Lower lobe of right lung (tissue), 2 donors: ENCODE measurements at places on chromosomes 11 and 22. TPM values are rescaled to one million over a fixed set of nuclear protein-coding genes. Genes with fewer than 3 reads are reported as not detected.

GRCh38 chr11:12680246-12680939 is 6.2 kb downstream of the TEAD1 start:
- H3K27ac ChIP-seq = peak overlapping the region; percentile 38
- no peaks in the 10 kb centered on the region for H3K27me3 ChIP-seq
- H3K36me3 ChIP-seq = no peaks in the 10 kb centered on the region
- DNase-seq = peak; percentile 88
- peaks cover 65% of the 10 kb centered on the region for H3K4me1 ChIP-seq

DNA sequence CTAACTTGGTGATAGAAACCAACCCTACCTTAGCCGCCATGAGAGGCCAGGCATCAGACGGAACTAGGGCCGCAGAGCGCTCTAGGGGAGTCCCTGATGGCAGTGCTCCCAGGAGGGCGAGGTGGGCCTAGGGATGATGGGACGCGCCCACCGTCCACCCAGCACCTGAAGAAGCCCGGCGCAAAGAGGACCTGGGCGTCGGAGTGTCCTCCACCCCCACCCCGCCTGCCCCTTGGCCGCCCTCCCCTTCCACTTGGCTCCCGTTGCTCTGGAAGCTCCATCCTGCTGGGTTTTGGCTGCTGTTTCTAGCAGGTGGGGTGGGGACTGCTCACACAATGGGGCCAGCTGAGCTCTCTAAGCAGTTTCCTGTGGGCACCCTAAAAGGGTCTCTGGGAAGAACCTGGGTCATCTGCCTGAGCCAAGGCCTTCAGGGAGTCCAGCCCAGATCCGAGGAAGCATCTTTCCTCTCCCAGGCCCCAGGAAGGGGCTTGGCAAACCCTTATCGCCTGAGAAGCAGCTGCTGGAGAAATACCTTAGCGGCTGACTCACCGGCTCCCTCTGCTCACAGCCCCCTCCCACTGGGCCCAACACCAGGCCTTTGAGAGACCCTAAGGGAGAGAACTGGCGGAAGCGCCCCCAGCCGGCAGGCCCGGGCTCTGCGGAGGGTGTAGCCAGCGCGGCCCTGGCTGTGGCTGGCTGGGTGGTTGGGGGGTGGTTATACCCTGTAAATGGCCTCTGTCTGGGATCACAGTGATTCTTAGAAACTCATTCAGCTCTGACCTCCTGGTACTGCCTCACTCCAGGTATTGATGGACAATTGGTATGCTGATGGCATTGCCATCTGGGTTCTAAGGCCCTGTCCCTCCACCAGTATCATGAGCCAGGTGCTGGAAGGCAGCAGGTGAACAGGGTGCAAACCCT is 19.3 kb downstream of the CREB3L1 start:
- peaks cover 29% of the 10 kb centered on the region for H3K4me1 ChIP-seq
- H3K4me3 ChIP-seq = peak overlapping the region; percentile 63
- no peak overlapping the region for H3K27ac ChIP-seq
- DNase-seq = no peak

DNA sequence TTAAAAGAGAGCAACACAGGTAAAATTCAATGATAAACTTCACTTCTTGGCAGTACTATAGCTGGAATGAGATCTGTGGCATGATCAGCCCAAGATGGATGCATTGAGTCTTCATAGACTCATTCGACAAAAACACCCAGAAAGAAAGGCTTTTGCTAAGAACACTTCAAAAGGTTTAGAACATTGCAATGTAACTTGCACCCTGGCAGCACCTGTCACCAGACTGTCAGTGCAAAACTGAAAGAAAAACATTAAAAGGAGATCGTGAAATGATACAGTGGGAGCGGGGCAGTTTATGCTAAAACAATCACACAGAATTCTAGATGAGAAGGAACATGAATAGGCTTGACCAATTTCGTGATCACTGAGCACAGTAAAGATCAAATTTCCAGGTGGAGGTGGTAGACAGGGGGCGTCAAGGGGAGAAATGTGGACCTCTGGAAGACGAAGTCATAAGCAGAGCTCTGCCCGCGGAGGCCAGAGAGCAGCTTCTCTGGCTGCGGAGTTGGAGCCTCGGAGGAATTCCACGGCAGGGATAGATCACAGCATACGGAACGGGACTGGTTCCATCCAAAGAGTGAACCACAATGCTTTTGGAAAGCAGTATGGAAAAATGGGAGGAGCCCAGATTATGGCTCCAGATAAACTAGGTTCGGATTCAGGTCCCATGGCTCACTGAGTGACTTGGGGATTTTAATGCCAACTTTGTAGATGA is 11.9 kb downstream of the VSIG10L2 start:
- H3K27ac ChIP-seq = no peak overlapping the region
- H3K4me1 ChIP-seq = no peaks in the 10 kb centered on the region
- no peak overlapping the region for H3K4me3 ChIP-seq
- DNase-seq = no peak
- H3K36me3 ChIP-seq = peaks cover 9% of the 10 kb centered on the region

GRCh38 chr22:35432228-35432905 is 32.4 kb downstream of the MCM5 start:
- no peak overlapping the region for H3K4me3 ChIP-seq
- H3K27ac ChIP-seq = no peak overlapping the region
- no peaks in the 10 kb centered on the region for H3K36me3 ChIP-seq
- no peaks in the 10 kb centered on the region for H3K27me3 ChIP-seq
- H3K4me1 ChIP-seq = peaks cover 15% of the 10 kb centered on the region
- no peak for DNase-seq

DNA sequence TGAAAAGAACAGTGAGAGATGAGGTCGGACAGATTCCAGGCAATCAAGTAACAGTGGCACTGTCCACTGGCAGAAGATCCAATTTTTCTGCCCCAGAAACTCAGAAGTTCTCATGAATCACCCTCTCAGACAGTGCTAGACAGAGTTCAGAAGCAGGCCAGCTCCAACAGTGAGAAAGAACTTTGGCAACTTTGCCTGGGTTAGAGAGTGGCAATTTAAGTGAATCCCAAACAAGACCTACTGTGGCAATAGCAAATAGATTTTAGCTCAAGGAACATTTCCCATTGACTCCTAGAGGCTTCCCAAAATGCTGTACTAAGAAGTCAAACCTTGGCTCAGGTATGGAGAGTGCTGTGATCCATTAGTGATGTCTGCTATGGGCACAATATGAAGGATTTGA is 12.3 kb downstream of the CD44 start:
- peak overlapping the region; percentile 20 for H3K27ac ChIP-seq
- H3K4me1 ChIP-seq = peaks cover 90% of the 10 kb centered on the region
- no peaks in the 10 kb centered on the region for H3K36me3 ChIP-seq
- H3K27me3 ChIP-seq = no peaks in the 10 kb centered on the region

DNA sequence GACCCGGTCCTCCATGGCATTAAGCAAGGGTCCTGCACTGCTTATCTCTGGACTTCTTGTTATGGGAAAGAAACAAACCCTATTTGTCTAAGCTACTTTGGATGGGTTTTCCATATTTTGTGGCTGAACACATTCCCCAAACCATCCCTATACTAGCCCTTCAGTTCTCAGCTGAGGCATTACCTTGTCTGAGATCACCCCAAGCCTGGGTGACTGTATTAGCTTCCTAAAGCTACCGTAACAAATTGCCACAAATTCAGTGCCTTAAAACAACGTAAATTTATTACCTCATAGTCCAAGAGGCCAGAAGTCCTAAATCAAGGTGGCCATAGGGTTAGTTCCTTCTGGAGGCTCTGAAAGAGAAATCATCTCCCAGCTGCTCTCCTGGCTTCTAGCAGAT is 43.1 kb upstream of the CEP295 start:
- DNase-seq = no peak
- no peak overlapping the region for H3K4me3 ChIP-seq
- no peaks in the 10 kb centered on the region for H3K36me3 ChIP-seq
- H3K27ac ChIP-seq = no peak overlapping the region
- no peaks in the 10 kb centered on the region for H3K27me3 ChIP-seq

The FOLH1 gene
- total RNA-seq = 2.4 TPM

DNA sequence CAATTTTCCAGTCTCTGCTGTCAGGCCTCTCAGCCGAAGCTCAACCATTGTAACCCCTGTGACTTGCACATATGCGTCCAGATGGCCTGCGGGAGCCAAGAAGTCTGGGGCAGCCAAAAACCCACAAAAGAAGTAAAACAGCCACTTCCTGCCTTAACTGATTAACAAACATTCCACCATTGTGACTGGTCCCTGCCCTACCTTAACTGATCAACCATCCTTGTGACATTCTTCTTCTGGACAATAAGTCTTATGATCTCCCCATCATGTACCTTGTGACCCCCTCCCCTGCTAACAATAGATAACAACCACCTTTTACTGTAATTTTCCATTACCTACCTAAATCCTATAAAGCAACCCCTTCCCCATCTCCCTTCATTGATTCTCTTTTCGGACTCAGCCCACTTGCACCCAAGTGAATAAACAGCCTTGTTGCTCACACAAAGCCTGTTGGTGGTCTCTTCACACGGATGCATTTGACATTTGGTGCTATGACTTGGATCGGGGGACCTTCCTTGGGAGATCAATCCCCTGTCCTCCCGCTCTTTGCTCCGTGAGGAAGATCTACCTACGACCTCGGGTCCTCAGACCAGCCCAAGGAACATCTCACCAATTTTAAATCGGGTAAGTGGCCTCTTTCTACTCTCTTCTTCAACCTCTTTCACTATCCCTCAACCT is 1.3 kb upstream of the NDUFC2 start:
- no peak for DNase-seq
- no peak overlapping the region for H3K4me3 ChIP-seq
- peak overlapping the region; percentile 88 for H3K27ac ChIP-seq
- no peaks in the 10 kb centered on the region for H3K27me3 ChIP-seq

The BTBD18 gene
- not detected for total RNA-seq

The SHISAL1 gene
- 0.32 TPM for total RNA-seq

DNA sequence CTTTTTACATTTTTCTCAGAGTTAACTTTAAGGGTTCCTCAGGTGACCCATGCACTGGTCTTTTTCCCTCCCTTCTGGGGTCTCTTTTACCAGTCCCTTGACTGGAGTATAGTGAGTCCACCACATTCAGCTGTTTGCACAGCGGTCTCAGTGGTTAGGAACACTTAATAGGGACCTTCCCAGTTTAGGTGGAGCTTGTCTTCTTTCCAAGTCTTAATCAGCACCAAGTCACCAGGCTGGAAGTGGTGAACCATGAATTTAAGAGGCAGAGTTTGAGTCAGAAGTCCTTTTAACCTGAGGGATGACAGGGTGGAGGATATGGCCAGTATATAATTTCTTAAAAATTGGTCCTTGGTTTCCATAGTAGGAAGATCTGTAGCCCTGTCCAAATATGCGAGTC is 349.7 kb upstream of the MPPED2 start:
- no peak overlapping the region for H3K4me3 ChIP-seq
- H3K36me3 ChIP-seq = no peaks in the 10 kb centered on the region
- H3K4me1 ChIP-seq = no peaks in the 10 kb centered on the region
- H3K27ac ChIP-seq = no peak overlapping the region
- DNase-seq = no peak
- H3K27me3 ChIP-seq = no peaks in the 10 kb centered on the region

The TEX54 gene
- total RNA-seq = not detected

The PGA3 gene
- 1.3 TPM for total RNA-seq

The RBMXL2 gene
- total RNA-seq = not detected

DNA sequence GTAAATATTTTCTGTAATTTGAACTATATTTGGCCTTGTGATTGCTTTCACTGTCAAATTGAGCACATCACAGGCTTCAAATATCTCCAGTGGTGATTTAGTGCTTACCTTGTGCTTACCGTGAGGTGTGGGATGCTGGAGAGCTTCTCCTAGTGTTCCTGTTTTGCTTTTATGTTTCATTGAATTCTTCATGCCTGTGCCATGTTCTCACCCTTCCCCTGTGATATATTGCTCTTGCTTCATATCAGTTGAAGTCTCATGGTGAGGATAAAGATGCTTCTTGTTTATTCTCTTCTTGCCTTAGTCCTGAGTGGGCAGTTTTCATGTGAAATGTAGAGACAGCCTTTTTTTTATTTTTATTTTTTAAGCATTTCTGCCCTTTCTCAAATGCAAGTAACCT is 198.0 kb upstream of the PDGFD start:
- H3K4me1 ChIP-seq = no peaks in the 10 kb centered on the region
- no peaks in the 10 kb centered on the region for H3K27me3 ChIP-seq
- H3K27ac ChIP-seq = no peak overlapping the region
- H3K36me3 ChIP-seq = no peaks in the 10 kb centered on the region
- no peak overlapping the region for H3K4me3 ChIP-seq

The CPT1A gene
- 88.4 TPM for total RNA-seq

DNA sequence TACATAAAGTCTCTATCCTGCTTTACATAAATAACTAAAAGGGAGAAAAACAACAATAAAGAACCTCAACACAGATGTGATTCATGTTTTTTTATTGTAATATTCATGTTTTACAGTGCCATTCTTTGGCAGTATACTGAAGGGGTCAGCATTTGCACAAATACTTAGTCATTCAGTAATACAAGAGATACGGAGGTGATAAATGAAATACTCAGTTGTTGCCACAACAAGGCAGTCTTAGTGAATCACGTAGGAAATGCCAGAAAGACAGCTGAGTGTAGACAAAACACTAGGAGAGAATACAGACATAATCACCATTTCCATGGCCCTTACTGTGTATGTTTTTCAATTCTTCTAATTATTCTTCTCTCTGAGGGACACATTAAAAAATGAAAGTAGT is 910.4 kb downstream of the METTL15 start:
- H3K36me3 ChIP-seq = no peaks in the 10 kb centered on the region
- H3K4me3 ChIP-seq = no peak overlapping the region
- no peaks in the 10 kb centered on the region for H3K27me3 ChIP-seq
- no peak for DNase-seq
- H3K4me1 ChIP-seq = no peaks in the 10 kb centered on the region
- H3K27ac ChIP-seq = no peak overlapping the region

DNA sequence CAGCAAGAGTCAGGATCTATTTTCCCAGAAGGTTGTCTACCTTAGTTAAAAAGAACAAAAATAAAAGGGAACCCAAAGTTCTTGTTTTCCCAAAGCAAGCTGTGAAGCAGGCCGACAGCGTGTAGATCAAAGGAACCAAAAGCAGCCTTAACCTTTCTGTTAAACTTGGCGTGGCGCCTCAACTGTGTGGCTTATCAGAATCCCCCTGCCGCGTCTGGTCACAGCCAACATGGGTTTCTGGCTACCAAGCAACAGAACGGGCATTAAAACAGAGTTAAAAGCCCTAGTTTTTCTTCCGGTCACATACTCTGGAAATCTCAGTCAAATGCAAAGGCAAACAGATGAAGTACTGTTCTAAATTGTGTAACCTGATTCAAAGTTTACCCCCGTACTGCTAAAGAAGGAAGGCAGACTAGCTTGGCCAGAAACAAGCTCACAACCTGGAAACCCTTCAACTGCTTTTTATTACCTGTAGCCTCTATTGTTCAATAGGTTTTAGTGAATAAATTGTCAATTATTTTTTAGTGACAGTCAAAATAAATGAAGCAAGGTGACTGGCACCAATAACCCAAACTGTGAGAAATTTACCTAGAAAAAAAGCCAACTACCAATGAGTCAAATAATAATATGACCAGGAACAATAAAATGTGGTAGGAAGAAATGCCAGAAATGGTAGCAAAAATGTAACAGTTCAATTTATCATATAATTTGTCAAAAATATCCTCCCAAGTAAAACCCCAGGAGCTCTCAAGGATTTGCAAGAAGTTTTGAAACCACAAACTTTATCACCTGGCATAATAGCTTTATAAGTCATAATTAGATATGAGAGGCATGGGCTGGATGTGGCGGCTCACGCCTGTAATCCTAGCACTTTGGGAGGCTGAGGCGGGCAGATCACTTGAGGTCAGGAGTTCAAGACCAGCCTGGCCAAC is 21.4 kb downstream of the CHKA start:
- H3K27me3 ChIP-seq = no peaks in the 10 kb centered on the region
- H3K4me3 ChIP-seq = no peak overlapping the region
- DNase-seq = peak; percentile 79
- H3K36me3 ChIP-seq = peaks cover 9% of the 10 kb centered on the region

GRCh38 chr22:28282405-28283067 is 363.5 kb upstream of the PITPNB start:
- H3K27me3 ChIP-seq = no peaks in the 10 kb centered on the region
- no peak overlapping the region for H3K4me3 ChIP-seq
- no peaks in the 10 kb centered on the region for H3K36me3 ChIP-seq
- DNase-seq = no peak
